ENCODE measurements at places on chromosomes 1 and 21.

GRCh38 chr1:212528501-212528900 is 80.1 kb upstream of the ATF3 start:
- no peak for DNase-seq

- no peak for DNase-seq
Observed at GRCh38 chr1:245131026-245131393, 23.8 kb upstream of the KIF26B start.

DNA sequence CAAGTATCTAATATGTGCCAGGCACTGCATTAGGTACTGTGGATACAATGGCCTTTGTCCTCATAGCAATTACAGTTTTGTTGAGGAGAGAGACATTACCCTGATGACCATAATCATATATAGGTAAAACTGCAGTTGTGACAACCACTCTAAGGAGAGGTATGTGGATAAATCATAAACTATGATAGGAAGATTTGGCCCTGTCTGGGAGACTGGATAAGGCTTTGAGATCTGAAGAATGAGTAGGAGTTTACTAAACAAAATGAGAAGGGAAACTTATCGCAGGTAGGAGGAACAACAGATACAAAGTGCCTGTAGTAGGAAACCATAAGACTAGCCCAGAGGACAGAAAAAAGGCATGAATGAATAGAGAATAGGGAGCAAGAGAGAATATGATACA is 4.4 kb downstream of the TMCO1 start:
- no peak for DNase-seq

DNA sequence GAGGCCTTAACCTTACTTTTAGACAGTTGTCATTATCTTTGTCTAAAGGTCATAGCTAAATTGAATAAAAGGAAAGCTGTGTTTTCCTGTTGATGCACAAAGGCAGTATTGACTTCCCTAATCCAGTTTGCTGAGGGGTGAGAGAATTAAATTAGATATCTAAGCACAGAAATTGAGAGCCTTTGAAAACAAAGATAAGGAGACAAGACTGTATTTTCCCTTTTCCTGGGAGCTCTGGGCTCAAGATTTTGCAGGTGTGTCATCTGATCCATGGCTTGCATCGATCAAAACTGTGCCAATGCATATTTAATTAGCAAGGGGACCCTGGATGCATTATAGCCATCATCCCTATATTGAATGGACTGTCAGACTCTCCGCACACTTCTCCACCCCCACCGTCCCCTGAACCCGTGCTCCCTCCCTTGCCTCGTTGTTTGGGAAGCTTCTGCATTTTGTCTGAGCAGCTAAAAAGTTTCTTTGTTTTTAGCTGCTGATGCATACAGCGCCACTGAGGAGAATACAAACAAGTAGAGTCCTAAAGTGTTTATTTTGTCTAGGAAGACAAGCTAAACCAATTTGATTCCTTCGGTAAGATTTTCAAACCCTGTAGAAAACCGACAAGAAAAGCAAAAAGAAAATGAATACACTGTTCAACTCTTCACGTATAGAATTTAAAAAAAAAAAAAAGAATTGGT is 186.3 kb downstream of the NFIA start:
- DNase-seq = no peak

DNA sequence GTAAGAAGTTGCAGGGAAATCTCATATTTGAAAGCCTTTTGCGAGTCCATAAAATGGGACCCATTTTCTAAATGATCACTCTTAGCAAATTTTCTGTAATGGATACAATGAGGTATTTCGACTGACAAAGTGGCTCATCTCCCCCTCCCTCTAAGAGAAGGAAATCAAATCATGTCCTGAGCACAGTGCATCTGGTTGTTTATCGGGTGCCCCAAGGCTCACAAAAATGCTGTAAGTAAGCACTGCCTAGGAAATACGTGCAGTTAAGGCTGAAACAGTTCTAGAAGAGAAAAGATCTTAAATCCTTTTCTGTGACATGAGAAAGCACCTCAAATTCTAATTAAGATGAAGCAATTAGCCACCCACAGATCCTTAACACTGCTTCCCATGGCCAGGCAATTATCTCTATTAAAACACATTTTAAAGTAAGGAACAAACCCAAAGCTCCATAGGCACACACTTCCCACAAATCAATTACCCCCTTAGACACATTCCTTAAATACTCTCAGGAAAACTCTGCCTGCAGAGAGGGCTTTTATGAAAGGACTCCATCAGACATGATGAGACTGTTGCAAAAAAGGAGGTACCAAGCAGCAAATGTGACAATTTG is 216.3 kb downstream of the KCNH1 start:
- no peak for DNase-seq

DNA sequence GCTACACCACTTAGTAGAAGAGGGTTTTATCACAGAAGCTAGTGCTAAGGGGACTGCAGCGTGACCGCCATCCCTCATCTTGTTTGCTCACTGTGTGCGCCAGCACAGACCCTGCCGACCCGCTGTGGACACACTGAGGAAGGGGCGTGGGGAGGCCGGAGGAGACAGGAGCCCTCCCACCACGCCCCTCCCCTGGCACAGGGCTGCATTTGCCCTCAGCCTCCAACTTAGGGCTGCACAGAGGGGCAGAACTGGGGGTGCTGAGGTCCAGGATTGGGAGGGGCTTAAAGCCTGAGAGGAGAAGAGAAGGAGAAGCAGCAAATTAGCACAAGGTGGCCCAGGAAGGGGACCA is 37.2 kb downstream of the RRP1 start:
- no peak for DNase-seq

DNA sequence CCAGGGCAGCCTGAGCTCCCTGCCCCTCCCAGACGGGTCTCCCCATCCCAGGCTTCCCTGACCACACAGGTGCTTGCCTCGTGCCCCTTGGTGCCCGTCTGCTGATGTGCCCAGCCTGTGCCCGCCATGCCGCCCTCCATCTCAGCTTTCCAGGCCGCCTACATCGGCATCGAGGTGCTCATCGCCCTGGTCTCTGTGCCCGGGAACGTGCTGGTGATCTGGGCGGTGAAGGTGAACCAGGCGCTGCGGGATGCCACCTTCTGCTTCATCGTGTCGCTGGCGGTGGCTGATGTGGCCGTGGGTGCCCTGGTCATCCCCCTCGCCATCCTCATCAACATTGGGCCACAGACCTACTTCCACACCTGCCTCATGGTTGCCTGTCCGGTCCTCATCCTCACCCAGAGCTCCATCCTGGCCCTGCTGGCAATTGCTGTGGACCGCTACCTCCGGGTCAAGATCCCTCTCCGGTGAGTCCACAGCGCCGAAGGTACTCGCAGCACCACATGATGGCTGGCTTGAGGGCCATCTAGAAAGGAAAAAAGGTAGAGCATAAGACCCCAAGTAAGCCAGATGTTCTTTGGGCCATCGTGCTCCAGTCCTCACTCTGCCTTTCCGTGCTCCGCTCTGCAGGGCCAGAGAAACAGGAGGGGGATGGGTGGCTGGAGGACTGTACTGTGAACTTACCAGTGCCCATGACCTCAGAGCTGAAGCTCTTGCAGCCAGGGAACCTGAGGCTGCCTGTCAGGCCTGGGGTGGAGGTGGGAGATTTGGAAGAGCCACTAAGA is 1.4 kb downstream of the ADORA1 start:
- no peak for DNase-seq

DNA sequence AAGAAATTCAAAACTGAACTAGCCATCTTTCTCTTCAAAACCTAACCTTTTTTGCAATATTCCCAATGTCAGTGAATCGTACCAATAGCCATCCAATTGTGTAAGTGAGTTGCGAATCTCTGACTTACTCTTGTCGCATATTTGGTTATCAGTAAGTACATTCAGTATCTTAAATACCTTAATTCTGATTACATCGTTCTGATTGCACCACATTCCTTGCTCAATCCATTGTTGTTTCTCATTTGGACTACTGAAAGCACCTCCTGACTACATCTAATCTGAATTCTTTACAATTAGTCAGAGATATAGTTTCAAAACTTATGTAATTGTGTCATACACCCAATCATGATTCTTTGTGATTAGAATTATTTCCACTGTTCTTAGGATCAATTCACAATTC is 16.8 kb upstream of the BRINP3 start:
- peak; percentile 8 for DNase-seq
